ENCODE measurements at places on chromosomes 5 and 9.

DNA sequence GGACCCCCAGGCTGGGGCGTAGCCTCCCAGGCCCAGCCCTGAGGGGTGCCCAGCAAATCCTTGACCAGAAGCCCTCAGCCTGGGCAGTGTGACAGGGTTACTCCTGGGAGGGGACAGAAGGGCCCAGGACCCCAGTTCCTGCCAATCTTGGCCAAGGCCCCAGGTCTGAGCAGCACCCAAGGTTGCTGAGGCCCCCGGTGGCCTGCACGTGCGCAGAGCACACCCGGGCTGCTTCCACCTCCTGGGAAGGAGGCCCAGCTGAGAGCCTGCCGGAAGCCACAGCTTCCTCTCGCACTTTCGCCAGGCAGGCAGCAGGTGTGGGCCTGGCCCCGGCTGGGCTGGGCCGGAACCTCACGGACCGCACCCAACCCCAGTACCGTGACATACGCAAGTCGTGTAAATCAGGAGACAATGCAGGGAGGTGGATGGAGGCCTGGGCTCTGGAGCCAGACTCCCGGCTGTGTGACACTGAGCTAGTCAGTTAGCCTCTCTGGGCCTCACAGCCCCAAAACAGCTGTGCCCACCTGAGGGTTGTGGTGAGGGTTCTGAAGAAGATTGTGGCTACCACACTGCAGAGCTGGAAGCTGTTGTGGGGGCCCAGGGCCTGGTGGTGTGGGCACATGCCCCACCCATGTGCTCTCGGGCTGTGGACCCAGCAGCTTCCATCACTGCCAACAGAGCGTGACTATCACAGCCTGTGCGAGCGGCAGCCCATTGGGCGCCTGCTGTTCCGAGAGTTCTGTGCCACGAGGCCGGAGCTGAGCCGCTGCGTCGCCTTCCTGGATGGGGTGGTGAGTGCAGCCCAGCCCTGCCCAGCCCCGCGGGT lies 5.1 kb downstream of the GRK6 start:
- peak; percentile 65 for DNase-seq

DNA sequence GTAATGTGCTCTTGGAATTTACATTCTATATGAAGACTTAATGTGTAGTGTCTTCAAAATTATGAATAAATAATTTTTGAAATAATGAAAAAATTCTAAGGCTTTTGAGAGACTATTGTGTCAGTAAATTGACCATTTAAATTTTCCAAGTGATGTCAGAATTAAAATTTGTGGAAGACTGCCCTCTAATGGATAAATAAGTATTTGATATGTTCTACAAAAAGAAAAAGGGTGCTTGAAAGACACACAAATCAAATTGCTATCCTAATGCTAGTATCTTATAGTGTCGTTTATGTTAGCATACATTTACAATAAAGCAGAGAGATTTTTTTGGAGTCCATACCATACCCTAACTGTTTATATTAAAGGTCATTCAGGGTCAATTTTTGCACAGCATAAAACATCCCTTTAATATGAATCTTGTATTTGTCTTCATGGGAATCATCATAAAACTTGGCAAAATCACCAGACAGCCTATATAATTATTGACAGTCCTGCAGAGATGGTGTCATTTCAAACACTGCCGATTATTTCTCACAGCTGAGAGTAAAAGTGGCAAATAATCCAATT lies 120.8 kb upstream of the SLC27A6 start:
- DNase-seq: no peak

GRCh38 chr5:14945450-14945849 lies 73.9 kb upstream of the ANKH start:
- no peak for DNase-seq

- DNase-seq: no peak
Measured at GRCh38 chr5:88667496-88668201, 215.3 kb downstream of the MEF2C start.

GRCh38 chr9:127808347-127809001 lies 5.8 kb downstream of the FPGS start:
- no peak for DNase-seq

GRCh38 chr5:154209591-154210081 lies 19.1 kb downstream of the GALNT10 start:
- no peak for DNase-seq

GRCh38 chr9:99594056-99594780 lies 227.5 kb upstream of the NR4A3 start:
- no peak for DNase-seq

DNA sequence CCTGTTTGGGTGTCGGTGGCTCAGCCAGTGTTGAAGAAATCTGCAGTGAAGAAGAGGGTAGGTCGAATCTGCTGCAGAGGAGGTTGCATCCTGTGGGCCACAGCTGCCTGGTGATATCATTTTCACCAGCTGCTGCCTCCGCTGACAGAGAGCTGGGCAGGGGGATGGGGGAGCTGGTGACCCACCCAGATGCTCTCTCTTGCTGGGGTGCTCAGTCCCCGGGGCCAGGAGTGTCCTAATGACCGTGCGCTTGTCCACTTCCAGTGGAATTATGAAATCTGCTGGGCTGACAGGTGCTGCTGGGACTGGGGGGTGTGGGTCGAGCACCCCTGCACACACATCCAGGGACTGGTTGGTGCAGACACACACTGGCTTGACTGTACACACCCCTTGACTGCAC lies 83.2 kb upstream of the IRX4 start:
- no peak for DNase-seq

- DNase-seq: no peak
Measured at GRCh38 chr5:162473041-162473714, 405.6 kb downstream of the GABRG2 start.

GRCh38 chr5:16572289-16573015 lies 44.3 kb downstream of the RETREG1 start:
- no peak for DNase-seq

DNA sequence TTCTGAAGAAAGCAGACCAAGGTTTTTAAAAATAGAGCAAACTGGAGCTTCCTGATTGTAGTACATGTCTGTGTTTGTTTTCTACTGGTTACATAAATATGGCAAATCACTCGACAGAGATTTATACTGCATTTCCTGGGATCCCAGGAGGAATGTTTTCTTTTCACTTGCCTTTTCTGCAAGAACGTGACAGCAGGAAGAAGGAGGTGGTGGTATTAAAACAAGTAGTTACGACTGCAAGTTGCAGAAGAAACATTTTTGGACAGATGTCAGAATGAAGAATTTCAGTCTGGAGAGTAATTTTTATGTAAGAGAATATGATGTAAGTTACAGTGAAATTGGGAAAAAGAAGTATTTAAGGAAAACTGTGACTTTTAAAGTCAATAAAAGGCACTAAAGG lies 253.7 kb upstream of the NFIL3 start:
- no peak for DNase-seq

- DNase-seq: no peak
Measured at GRCh38 chr5:93381057-93381456, 200.0 kb downstream of the NR2F1-AS1 start.

GRCh38 chr9:118108971-118109370 lies 404.8 kb downstream of the TLR4 start:
- DNase-seq: no peak

DNA sequence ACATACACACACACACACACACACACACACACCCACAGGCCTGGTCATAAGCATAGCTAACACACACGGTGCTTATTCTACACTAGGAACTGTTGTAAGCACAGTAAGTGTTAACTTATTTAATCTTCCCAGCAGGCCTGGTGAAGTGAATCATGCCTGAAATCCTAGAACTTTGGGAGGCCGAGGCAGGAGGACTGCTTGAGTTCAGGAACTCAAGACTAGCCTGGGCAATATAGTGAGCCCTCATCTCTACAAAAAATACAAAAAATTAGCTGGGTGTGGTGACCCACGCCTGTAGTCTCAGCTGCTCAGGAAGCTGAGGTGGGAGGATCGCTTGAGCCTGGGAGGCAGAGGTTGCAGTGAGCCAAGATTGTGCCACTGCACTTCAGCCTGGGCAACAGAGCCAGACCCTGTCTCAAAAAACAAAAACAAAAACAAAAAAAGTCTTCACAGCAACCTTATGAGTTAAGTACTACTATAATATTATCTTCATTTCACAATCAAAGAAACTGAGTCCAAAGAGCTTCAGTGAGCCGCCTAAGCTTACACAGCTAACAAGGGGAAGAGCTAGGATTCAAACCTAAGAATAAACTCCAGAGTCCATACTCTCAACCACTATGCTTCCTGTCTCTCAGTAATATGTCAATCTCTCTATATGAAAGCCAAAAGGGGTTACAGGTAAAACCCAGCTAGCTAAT lies 2.3 kb downstream of the MEGF9 start:
- DNase-seq: no peak

- DNase-seq: no peak
Measured at GRCh38 chr9:130003943-130004552, 38.9 kb downstream of the FNBP1 start.

All from stimulated activated CD4-positive, alpha-beta T cell treated with anti-CD3 and anti-CD28 coated beads, Interleukin-4, amount 100 ng/mL, for 48 hours (primary cell).